NCI-H1092 treated with DMSO at 0.1 percent for 48 hours (cell line): ENCODE measurements at places on chromosomes 5 and 9.

DNA sequence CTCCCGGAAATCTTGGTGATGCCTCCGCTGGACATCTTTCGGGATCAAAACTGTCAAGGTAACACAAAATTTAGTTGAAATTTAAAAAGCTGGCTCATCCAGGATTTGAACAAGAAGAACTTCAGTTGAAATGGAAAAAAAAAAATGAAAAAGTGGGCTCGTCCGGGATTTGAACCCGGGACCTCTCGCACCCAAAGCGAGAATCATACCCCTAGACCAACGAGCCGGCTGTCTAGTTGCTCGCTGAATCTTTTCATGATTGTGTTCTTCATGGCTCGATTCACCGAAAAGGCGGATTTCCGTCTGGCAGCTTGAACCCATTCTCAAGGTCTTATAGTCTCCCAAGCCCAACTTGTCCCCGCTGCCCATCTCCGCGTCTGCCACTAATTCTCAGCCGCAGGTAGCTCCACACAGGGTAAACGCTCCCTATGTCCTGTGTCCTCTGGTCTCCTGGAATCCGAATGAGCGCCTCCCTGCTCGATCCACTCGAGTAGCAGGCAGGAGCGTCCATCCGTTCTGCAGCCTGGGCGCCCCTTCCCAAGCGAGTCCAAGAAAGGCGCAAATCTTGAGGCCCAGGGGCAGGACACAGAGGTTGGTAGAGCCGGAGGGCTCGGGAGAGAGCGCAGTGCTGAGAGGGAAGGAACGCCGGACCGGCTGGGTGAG lies 16.2 kb downstream of the TRIM7 start:
- no peak for DNase-seq

DNA sequence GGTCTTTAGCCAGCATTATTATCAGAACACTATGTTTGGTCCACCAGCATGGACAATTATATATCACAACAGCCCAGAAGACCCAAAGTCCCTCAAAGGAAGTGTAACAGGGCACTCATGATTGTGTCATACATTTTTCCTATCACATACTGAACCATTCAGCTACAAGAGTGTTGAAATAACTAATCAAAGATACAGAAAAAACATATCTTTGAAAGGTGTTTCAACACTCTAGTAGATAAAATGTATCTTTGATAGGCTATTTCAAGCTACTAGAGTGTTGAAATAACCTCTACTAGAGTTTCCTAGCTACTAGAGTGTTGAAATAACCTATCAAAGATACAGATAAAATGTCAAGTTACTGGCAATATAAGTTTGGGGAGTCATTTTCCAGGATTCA lies 545.0 kb downstream of the PRR16 start:
- DNase-seq = no peak

GRCh38 chr9:80131627-80132026 lies 559.9 kb downstream of the TLE4 start:
- DNase-seq = no peak

GRCh38 chr5:36033486-36033885 lies 33.2 kb downstream of the UGT3A2 start:
- DNase-seq = no peak

GRCh38 chr5:138230981-138231589 lies 18.0 kb upstream of the CDC23 start:
- peak; percentile 10 for DNase-seq

DNA sequence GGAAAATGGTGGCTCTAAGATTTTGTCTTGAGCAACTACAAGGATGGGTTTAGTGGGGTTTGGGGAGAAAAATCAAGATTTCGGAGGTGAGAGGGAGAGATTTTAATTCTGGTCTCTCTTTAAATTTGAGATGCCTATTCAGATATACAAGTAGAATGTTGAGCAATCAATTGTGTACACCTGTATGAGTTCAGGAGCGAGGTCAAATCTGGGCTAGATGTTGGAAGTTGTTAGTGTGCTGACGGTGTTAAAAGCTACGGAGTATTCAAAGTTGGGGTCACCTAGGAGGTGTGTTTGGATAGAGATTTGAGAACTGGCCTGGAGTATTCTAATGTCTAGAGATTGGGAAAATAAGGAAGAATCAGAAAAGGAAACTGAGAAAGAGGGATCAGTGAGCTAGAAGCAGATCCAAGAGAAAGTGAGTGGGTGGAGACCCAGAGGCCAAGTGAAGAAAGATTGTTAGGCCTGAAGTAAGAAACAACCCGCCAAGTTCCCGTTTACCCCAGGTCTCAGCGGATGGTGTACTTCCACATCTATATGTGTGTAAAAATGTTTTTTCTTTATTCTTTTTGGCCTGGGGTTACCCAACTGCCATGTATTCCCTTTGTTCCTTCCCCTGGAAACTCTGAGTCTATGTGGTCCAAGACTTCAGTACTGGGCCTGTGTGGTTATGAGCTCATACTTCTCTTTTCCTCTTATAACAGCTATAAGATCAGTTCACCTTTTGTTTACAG lies 11.9 kb upstream of the ARHGAP26 start:
- DNase-seq = no peak

GRCh38 chr9:109996936-109997580 lies 210.9 kb downstream of the C9orf152 start:
- DNase-seq = no peak

DNA sequence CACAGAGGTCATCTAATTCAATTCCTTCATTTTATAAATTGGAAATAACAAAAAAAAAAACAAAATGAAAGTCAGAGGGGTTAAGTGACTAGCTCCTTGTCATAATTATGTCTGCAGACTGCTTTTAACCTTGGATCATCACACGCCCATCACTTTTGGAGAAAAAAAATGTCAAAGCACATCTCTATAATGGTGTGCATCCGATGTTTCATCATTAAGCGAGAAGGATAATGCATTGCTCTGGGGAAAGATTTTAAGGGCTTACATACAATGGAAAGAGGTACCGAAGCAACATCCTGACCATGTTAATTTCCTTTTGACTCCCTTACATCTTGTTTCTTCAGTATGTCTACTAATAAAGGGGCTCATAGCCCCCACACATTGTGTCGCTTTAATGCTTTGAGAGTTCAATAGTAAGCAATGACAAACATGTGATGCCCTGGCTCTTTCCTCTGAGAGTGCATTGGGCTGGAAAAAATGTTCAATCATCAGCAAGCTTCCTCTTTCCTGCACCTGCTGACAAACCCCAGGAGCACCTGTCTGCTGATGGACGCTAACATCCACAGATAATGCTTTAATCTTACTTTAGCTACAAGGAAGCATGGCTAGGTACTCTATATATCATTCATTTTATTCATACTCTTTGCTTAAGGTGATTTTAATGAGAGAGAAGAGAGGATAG lies 242.2 kb downstream of the SMARCA2 start:
- DNase-seq = peak; percentile 63

DNA sequence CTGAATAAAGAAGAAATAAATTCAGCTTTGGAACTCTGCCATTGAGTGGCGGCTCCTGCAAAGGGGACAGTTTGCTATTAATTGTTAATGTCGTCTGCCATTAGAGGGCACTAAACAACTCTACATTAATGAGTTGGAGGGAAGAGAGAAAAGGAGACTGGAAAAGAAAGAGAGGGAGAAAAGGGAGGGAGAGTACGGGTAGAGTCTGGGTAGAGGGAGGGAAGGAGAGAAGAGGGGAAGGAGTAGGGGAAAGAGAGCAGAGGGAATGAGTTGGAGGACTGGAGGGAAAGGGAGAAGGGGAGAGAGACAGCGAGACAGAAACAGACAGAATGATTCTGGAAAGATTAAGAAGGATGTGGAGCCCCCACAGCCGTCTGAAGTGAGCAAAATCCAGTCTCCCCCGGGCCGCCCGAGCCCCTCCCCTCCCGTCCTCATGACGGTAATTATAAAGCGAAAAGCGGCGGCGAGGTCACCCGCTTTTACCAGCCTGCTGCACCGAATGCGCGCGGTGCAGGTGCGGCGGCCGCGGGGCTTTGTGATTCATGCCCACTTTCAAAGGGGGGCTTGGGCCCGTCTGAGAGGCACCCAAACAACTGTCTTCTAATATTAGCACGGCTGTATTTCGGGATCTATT lies 1.9 kb upstream of the FST start:
- DNase-seq = peak; percentile 56

DNA sequence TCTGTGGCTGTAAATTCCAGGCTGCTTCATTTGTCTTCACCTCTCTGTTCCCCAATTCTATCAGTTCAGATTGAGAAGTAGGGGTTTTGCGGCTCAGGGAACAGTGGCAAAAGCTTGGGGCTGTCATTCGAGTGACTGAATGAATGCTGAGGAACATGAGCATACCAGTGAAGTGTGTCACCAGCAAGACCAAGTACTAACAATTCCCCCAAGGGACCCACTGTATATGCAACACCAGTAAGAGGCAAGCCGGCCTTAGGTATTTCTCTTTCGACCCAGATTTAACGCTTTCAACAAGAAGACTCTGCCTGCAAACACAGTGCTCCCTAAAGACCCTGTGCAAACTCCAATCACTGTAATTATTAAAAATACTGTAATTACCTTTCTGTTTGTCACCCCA lies 25.8 kb downstream of the KLHL3 start:
- no peak for DNase-seq

DNA sequence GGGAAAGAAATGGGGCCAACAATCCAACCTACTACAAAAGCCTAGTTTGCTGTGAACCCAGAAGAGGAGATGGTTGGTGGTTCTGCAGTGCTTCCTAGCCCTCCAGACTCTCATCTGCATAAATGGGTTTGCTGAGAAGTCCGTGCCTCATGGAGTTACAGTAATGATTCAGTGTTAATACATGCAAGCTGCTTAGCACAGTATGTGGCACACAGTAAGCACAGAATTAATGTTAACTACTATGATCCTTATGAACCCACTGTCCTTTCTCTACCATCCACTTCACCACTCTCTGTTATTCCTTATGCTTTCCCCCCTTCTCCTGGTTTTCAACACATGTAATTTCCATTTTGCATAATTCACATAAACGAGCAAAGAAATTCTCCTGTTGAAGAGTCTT lies 100.0 kb downstream of the ACTBL2 start:
- DNase-seq = no peak

DNA sequence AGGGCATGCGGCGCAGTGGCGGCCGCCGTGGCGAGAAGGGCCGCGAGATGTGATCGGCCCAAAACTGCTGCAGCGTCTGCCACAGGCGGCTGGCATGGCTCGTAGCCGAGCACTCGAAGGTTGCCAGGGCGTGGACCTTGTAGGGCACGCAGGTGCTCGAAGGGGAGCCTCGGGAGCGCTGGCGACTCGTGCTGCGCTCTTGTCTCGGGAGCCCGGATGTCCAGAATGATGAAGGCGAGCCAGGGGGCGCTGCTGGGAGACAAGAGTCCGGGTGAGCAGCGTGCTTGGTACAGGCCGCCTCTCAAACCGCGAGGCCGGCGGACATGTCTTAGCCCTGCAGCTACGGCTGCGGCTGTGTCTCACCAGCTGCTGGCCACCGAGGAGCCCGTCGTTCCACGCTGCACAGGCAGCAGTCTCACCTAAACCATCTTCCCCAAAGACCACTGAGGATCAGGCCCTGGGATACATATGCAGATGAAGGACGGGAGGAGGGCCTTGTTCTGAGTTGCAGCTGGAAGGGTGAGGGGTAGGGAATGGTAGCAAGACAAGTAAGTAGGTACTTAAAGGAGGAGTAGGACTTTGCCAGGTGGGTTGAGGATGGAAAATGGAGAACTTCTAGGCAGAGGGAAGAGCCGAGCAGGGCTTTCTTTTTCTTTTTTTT lies 1.7 kb downstream of the CBY3 start:
- DNase-seq = peak; percentile 52

GRCh38 chr9:93572636-93573515 lies 3.5 kb upstream of the PHF2 start:
- no peak for DNase-seq

DNA sequence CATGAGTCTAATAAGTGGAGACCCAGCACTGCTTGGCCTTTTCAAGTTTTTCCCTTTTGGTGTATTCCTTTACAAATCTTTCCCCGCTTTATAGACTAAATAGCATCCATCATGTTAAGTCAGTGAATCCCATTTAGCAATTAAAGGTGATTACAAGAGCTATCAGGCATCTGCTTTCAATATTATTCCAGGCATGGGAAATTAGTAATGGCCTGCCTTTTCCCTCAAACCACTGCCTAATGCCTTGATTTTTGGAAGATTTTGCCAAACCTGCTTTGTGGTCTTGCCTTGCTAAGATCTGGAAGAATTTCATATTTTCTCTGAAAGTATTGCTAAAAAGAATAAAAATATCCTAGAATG lies 102.8 kb upstream of the GNA14 start:
- no peak for DNase-seq

DNA sequence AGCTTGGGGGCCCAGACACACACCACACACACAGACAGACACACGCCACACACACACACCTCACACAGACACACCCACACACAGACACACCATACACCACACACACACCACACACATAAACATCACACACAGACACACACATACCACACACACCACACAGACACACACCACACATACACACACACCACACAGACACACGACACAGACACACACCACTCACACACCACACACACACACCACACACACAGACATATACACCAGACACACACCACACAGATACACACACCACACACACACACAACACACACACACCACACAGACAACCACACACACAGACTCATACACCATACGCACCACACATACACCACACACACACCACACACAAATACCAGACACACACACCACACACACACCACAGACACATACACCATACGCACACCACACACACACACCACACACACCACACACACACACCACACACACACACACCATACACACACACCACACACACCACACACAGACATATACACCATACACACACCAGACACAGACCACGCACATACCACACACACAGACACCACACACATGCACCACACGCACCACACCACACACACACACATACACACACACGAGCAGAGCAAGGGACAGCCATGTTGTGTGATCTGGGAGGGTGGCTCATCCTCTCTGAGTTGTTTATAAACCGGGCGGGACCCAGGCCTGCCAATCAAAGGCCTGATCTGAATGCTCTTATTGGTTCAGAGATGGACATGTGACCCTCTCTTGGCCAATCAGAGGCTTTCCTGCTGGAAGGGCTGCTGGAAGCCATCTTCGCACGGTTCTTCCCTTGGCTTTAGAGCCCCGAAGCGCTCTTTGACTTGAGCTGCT lies 148.3 kb downstream of the GAPVD1 start:
- DNase-seq = no peak

DNA sequence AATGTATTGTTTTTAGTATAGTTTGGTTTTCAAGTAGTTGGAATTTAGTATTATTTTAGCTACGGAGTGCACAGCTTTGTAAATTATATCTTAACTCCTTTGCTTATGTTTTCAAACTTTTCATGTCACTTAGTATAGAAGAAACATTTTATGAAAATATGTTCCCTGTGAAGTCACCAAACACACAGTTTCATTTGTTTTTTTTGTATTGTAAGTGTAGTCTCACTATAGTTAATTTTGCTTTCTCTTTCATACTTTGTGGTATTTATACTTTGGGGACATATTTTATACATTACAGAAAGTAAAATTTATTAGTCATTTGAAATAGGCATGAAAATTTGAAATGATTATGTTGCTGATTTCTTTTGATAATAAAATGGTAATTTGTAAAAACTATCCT lies 5.0 kb downstream of the CHSY3 start:
- no peak for DNase-seq

DNA sequence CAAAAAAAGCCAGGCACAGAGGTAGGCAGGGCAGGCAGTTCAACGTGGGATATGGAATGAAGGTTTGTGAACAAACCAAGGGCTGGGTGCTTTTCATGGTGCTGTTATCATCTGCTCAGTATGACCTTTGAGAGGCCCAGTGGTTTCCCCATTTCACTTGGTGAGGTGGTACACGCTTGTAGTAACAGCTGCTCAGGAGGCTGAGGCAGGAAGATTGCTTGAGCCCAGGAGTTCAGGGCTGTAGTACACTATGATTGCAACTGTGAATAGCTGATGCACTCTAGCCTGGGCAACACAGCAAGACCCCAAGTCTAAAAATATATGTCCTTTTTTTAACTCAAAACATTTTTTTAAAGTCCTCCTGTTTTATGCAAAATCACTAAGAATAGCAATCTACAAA lies 174.8 kb downstream of the ENC1 start:
- DNase-seq = no peak
